ENCODE measurements at places on chromosomes 1 and 21. TPM values are rescaled to one million over a fixed set of nuclear protein-coding genes. Genes with fewer than 3 reads are reported as not detected.

ZYG11A gene
- total RNA-seq, result 0.20 TPM

RIT1 gene
- 33.6 TPM for total RNA-seq

DNAH14 gene
- total RNA-seq, result 8.2 TPM

PPIH gene
- total RNA-seq, result 10.9 TPM

LTN1 gene
- total RNA-seq, result 31.8 TPM

TSPAN1 gene
- 0.73 TPM for total RNA-seq

LCE6A gene
- total RNA-seq, result not detected

RAB25 gene
- total RNA-seq, result not detected

OR2T1 gene
- total RNA-seq, result not detected

OR2T33 gene
- total RNA-seq, result not detected

SERTAD4 gene
- total RNA-seq, result 22.2 TPM

SYT14 gene
- 9.1 TPM for total RNA-seq

ACTL8 gene
- total RNA-seq, result 0.07 TPM

MAP3K21 gene
- total RNA-seq, result 0.10 TPM

DHRS3 gene
- total RNA-seq, result 9.6 TPM

PDPN gene
- 1.1 TPM for total RNA-seq

XCL2 gene
- not detected for total RNA-seq

FMO2 gene
- total RNA-seq, result 11.8 TPM

FMO4 gene
- 2.4 TPM for total RNA-seq

SH2D1B gene
- not detected for total RNA-seq

ELOA gene
- 25.3 TPM for total RNA-seq

SLC9C2 gene
- 0.03 TPM for total RNA-seq

NDUFS5 gene
- 330 TPM for total RNA-seq

TRABD2B gene
- 0.59 TPM for total RNA-seq

DIRAS3 gene
- 8.8 TPM for total RNA-seq

VANGL2 gene
- 0.46 TPM for total RNA-seq

CCDC181 gene
- total RNA-seq, result 0.85 TPM

SELENOF gene
- 123 TPM for total RNA-seq

FAM72B gene
- total RNA-seq, result 1.3 TPM

MTARC2 gene
- 10.5 TPM for total RNA-seq

C8A gene
- not detected for total RNA-seq

SESN2 gene
- total RNA-seq, result 32.8 TPM

UCHL5 gene
- 30.8 TPM for total RNA-seq

CELA3B gene
- not detected for total RNA-seq

ZC3H12A gene
- 26.5 TPM for total RNA-seq

FMO1 gene
- not detected for total RNA-seq

CFHR1 gene
- total RNA-seq, result 1.6 TPM

RPRD2 gene
- 10.8 TPM for total RNA-seq

OLIG2 gene
- not detected for total RNA-seq

TMEM200B gene
- total RNA-seq, result 4.3 TPM

POLR3GL gene
- total RNA-seq, result 7.0 TPM
